ENCODE measurements at places on chromosomes 5 and 9.

- DNase-seq = no peak
These were observed 359.4 kb upstream of the RIOK2 start for GRCh38 chr5:97542469-97542868.

DNA sequence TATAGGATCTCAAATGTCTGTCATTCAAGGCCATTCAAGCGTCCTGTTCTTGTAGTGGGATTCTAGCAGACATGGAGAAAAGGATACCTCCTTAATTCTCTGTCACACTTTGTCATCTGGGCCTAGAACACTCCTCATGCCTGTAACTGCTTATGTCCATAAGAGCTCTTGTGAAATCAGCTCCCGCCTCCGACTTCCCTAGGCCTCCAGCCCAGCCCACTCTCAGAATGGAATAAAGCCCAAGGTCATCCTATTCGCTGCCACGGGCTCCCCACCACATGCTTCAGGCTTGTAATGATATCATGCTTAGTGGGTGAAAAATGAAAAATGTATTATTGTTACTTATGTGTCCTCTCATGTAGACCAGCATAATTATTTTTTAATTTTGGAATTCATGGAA, 632.5 kb downstream of the ISL1 start:
- DNase-seq = no peak

DNA sequence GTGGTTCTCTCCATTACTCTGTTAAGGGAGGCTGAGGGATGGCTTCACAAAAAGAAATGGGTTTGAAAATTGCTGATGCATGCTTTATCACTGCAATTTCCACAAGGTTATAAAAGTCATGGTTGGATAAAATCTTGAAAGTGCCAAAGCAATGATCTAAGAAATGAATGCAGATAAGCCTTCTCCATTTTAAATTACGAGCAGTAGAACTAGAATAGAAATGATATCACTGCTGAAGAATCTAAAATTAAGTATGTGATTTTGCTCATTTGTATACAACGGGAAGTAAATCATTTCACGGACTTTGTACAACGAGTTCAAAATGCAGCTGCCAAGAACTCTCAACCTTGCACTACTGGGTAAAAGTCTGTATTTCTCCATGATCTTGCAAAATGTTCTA, 299.0 kb downstream of the PRELID2 start:
- DNase-seq = no peak

- DNase-seq = no peak
These were observed 9.0 kb downstream of the C5orf63 start for GRCh38 chr5:127064253-127064840.

DNA sequence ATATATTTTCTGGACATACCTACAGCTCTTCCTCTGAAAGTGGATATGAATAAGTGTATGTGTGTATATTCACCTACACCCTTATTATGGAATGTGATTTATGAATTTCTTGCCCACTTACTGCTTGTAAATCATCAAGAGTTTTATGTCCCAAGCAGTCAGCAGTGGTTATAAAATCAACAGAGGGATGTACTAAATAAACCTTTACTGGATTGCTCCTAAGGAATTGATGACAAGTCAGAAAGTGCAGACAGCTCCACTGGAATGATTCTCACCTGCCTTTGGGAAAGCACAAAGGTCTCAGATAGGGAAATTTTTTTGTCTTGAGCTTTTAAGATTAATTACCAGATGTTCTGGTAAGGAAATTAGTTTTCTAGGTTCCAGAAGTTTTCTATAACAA, 9.3 kb downstream of the TMEM174 start:
- peak; percentile 71 for DNase-seq

- DNase-seq = no peak
These were observed 171.0 kb upstream of the TUT7 start for GRCh38 chr9:86525182-86525581.

DNA sequence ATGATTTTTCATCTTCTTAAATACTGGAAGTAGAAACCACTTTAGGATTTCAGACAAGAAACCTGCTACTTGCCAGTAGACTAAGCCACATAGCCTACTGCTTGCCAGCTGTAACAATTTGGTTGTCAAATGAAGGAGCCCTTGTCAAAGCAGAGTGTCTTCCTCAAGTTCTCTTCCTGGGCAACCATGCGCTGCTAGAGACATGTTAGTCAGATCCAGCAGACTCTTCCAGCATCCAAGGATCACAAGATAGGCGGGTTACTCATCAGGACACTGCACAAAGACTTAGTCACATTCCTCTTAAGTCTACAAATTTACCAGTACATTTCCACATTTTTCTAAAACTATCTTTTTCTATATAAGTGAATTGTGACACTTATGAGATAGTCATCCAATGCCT, 24.4 kb downstream of the SKIC3 start:
- DNase-seq = no peak

GRCh38 chr5:62538017-62538942, 40.3 kb upstream of the LRRC70 start:
- DNase-seq = peak; percentile 39

DNA sequence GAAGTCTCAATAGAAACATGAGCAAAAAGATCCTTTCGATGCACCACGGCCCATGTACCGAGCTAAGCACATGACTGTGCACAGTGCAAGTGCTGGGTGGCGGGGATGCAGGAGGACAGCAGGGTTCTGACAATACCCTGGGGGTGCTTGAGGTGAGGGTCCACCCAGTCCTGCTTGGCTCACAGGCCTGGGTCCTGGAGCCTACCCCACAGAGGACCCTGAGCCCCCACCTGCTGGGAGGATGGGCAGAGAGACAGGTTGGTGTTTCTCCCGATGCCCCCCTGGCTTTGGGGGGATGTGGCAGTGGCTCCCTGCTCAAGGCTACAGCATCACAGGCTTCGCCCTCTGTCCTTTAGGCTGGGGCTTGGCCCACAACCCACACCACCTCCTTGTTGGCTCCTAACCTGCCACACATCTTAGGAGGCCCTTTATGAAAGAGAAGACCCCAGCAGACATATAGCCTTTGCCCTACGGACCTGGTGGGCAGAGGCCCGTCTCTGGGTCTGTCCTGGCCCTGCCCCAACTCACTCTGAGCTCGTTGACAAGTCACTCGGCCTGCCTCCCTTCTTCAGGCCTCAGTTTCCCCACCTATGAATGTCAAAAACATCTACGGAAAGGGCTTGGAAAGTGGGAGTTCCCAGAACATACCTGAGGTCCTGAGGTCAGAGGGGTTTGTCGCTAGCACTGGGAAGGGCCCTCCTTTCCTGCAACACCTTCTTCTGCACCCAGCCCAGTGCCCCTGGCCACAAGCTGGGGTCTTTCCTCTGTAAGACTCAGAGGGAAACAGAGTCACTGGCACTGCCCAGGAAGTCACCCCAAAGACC, 50.3 kb downstream of the BARX1 start:
- DNase-seq = no peak

- DNase-seq = no peak
These were observed 111.7 kb downstream of the AP3B1 start for GRCh38 chr5:78182838-78183237.

DNA sequence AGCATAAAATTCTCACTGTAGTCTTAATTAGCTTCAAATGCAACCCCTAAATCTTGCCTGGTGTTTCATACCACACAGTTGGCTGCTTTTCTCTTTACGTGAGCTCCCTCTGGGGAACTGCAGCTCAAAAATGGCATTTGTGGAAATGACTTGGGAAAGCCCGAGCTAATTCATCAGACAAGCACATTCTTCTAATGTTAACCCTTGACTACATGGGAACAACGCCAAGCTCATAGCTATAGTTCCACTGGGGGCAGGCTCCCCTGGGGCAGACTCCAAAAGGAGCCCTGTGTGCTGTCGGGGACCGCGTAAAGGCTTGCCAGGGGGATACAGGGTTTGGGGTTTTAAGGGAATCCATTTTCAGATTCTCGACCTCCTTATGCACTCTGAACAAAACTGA, 301.4 kb upstream of the DAP start:
- peak; percentile 12 for DNase-seq

DNA sequence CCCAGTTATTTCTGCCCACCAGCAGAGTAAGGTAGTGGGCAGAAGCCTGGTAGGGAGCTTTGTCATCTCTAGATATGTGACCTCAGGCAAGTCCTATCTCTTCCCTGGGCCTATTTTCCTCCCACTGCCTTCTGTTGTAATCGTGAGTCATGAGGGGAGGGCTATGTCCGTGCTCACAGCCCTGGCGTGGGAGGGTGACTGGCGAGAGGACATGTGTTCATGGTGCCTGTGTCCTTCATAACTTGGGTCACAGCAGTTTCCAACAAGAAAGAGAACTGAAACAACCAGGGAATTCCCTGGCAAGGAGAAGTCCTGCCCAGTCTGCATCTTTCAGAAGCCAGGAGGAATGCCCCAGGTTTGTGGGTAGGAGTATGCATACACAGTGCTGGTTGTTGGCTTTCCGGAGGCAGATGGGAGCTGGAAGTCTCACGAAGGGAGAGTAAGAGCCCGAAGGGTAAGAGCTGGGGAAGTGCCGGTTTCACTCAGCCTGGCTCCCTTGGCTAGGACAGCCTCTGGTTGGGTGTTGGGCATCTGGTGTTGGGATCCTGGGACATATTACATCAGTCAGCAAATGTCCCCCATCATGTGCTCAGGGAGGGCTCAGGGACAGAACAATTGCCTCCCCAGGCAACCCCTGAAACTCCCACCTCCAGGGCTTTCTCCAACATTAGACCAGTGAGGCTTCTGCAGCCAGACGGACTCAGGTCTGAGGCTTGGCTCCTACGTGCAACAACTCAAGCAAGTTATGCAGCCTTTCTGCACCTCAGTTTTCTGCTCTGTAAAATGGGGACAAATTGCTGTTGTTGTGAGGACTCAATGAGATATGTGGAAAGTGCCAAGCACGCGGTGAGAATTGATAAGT, 4.3 kb upstream of the TIFAB start:
- no peak for DNase-seq

DNA sequence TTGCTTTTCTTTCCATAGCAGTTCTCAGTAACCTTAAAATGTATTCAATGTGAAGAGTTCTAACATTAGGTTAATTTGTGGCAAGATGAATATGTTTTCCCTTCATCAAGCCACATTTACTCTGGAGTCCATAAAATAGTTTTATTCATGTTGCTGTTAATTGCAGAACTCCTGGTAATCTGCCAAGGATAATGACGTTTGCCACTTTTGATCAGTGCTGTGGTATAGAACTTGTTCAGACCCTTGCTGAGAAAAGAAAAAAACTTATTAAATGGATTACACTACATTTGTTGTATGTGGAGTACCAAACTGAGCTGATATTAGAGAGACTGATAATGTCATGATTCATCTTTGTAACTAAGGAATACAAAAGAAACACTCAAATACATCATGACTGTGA, 212.4 kb upstream of the DMAC1 start:
- no peak for DNase-seq

DNA sequence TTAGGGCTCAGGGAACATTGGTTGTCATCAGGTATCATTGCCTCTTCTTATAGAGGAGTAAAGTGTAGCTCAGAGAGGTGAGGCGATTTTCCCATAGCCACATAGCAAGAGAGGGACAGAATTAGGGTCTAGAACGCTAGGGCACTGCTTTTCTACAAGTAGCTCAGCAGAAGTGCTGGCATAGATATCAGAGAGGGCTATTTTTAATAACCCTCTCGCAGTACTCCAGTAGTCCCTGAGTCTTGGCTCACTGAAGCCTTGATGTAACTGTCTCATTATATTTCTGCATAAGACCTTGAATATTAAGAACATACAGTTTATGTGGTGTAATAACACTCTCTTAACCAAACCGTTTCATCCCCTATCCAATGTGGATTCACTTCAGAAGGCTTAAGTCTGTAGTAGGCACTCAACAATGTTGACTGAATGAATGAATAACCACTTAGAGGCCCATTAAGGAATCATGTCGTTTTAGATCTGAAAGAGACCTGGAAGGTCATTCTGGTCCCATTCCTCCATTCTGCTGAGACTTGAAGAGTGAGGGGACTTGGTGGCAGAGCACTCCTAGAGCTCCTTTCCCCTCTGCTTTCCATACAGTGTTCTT, 4.7 kb upstream of the FRMPD1 start:
- no peak for DNase-seq

GRCh38 chr5:143770450-143770849, 41.5 kb upstream of the HMHB1 start:
- DNase-seq = no peak

GRCh38 chr5:38827525-38827924, 18.3 kb upstream of the OSMR start:
- no peak for DNase-seq

DNA sequence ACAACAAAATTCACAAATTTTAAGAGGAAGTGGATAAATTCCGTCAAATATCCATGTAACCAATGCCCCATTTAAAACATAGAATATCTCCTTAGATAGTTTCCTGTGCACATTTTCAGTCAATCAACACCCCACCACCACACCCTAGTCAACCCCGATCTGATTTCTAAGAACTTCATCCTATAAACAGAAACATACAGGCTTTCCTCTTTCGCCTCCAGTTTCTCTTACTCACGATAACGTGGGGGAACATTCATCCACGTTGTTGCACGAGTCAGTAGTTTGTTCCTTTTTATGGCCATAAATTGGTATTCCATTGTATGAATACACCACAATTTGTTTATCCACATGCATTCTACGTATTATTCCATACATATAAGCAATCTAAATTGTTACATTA, 35.6 kb upstream of the TRIO start:
- no peak for DNase-seq

- peak; percentile 35 for DNase-seq
These were observed 3.3 kb downstream of the PRELID1 start for GRCh38 chr5:177306674-177307543.

GRCh38 chr9:113879318-113879717, 3.2 kb downstream of the ZNF618 start:
- DNase-seq = no peak

DNA sequence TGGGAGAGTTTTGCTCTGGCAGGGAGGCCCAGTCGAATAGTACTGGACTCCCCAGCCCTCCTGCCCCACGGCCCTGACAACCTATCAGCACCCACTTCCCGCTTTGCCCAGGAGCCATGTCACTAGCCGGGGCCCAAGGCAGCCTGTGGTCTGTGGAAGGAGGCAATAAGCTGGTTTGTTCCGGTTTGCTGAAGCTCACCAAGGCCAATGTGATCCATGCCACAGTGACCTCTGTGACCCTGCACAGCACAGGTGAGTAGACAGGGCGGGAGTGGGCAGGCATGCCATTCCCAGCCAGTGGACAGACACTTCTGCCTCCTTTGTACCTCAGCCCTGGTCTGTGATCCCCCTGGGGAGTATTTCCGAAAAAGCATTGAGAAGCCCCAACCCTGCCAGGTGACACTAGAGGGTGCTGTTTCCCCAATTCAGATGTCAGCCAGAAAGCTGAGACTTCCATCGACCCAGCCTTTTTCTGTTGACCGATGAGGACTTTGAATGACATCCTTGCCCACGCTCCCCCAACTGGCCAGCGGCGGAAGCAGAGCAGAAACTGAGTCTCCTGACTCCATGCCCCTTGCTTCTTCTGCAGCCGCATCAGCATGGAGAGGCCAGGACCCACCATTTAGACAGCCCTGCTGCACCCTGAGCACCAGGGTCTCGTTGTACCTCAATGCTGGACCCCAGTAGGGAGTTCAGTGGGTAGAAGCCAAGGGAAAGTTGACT, 9.6 kb downstream of the PCYOX1L start:
- DNase-seq = peak; percentile 63

- no peak for DNase-seq
These were observed 476.8 kb downstream of the CETN3 start for GRCh38 chr5:89932771-89933181.

- DNase-seq = no peak
These were observed 352.3 kb downstream of the PTPRD start for GRCh38 chr9:10260501-10260900.

GRCh38 chr5:98104454-98105188, 668.8 kb upstream of the RGMB start:
- DNase-seq = no peak

- no peak for DNase-seq
These were observed 142.4 kb downstream of the C9orf152 start for GRCh38 chr9:110065532-110065931.

- DNase-seq = no peak
These were observed 70.1 kb upstream of the PPP2R2B start for GRCh38 chr5:146948666-146949065.

- DNase-seq = no peak
These were observed 8.2 kb upstream of the DOCK2 start for GRCh38 chr5:169628892-169629291.
